ENCODE measurements at places on chromosomes 2 and 18.

DNA sequence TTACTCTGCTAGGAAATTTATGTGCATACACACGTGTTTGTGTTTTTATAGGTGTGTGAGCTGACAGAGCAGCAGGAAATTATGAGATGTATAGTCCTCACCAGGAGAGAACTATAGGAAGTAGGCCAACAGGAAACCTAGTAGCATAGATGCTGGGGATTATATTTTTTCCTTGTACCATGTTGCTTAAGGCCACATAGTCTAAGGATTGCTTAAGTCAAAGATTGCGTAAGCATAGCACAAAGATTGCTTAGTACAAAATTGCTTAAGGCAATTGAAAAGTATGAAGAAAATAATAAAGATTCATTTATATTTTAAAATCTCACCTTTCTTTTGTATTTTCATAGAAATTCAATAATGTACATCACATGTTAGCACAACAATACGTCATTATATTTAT lies 18.7 kb upstream of the CCDC102B start:
- DNase-seq: no peak

GRCh38 chr18:905948-906415 lies 1.3 kb downstream of the ADCYAP1 start:
- no peak for DNase-seq

GRCh38 chr2:118991554-118991953 lies 49.6 kb downstream of the MARCO start:
- DNase-seq: no peak

DNA sequence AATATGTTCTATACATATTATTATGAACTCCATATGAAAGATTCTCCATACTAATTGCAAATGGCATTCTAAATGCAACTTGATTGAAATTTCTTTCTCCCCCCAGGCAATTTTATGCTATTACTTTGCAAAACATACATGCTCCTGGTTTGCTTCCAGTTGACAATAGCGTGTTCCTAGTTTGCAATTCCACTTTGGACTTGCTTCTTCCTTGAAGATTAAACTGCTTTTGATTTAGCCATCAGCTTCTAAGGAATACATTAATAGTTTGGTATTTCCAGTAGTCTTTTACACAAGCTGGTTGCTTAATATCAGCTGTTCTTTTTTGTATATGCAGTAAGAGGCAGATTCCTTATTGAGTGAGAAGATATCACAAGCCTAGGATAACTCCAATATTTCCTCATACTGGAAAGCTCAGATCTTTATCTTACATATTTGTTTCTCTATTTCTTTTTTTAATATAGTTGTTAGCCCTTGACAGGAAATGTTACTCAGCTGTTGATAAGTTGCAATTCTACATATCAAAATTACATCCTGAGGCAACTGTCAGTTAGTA lies 1941.7 kb upstream of the LRRTM1 start:
- DNase-seq: no peak

- no peak for DNase-seq
These were observed 47.4 kb upstream of the DNAJC10 start for GRCh38 chr2:182668671-182669070.

DNA sequence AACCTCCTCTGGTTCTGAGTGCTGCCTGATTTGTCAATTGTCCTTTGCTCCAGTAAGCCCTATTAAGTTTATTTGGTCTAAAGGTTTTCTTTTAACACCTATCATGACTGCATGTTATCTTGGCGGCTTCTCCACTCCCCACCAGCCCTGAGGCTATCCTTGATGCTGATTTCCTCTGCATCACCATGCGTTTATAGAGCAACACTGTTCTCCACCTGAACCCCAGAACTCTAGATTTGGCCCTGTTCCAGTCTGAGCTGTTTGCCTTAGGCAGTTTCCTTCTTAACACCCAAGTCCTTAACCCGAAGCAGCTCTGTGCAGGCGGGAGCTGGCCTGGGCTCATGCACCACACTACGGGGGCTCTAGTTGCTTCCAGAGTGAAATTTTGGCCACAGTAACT lies 98.2 kb upstream of the NPAS2 start:
- no peak for DNase-seq

- no peak for DNase-seq
These were observed 35.0 kb upstream of the AGAP1 start for GRCh38 chr2:235458839-235459273.

Data from stimulated activated CD8-positive, alpha-beta memory T cell treated with anti-CD3 and anti-CD28 coated beads, Interleukin-7, amount 100 ng/mL, for 1 hour (primary cell).